GM12891 (cell line): ENCODE measurements at places on chromosomes 13 and 19.

DNA sequence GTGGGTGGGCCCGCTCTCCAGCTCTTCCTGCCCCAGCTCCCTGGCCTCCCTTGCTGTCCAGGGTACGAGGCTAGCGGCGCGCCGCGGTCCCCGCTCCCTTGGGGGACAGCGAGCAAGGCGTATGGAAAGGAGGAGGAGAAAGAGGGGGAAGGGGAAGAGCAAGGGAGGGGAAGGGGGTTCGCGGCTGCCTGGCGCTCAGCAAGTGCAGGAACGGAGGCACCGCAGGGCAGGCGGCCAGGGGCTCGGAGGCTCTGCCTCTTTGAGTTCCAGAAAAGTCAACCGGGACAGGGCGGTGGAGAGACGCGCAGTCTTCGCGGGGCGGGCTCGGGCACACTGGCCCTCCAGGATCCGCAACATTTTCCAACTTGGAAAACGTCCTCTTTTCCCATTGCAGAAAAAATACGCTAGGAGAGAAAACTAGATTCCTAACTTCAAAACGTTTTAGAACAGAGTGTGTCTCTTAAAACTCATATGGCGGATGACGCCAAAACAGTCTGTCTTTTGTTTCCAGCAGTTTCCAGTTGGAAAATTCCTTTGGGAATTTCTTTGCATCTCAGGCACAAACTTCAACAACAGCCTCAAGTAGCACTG, 23.1 kb upstream of the TNFRSF19 start:
- no peak for DNase-seq

GRCh38 chr19:3302755-3303154, 63.6 kb upstream of the NFIC start:
- no peak for DNase-seq

DNA sequence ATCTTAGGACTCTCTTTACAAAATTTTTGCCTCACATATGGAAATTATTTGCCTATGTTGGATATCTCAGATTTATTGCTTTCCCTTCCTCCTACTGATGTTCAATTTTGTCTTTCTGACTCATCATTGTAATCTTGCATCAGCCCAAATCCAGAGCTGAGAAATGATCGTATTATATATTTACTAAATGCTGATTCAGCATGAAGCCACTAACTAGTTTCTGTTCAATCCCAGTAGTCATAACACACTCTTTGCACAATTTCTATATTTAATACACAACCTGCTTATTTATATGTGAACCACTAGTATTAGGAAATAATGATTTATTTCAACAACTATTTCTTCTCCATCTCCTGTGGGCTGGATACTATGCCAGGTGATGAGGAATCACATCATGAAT, 161.1 kb upstream of the PCDH17 start:
- DNase-seq = no peak

GRCh38 chr13:96527497-96527896, 437.6 kb downstream of the HS6ST3 start:
- no peak for DNase-seq

DNA sequence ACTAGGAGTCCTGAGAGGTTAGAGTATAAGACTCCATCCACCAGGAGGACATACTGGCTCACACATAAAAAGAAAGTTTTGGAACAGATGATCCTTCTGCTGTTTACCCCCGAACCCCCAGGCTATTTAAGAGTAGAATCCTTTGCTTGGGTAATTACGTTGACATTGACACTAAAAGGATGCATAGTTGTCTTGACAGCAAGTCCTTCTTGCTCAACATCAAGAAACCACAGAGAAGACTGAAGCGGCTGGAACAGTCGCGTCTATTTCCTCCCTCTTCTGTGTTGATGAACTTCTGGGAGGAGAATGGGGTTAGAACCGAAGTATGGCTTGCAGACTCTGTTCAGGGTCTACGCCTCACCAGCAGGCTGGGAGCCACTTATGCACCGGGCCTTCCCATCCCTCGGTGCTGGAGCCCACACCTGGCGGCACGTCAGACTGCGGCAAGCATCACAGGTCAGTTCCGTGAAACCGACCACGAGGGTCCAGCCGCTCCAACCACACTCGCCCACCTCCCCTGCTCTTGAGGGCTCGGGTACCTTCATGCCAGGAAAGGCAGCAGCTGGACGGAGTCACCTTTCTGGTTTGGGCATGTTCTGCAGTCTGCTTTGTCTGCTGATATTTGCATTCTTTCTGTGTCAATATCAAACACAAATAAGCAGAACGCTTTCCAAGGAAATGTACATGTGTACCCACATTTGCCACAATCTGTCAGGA, 42.4 kb upstream of the RANBP3 start:
- DNase-seq = no peak

DNA sequence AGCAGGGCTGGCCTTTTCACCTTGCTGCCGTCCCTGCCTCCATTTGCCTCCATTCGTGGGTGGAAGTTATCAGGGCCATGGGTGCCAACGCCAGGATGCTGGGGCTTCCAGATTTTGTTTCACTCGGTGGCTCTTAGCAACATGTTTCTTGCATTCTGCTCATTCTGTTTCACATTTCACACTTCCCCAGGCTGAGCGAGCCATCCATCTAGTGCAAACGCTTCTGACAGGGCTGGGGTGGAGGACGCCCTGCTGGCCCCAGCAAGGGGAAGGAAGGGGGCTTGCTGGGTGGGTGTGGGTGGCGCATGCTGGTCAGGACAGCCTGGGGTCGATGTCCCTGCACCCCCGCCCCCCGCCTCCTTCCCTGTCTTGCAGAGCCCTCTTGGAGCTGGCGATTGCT, 165.2 kb downstream of the URI1 start:
- no peak for DNase-seq

GRCh38 chr19:18698321-18699167, 15.1 kb downstream of the CRTC1 start:
- no peak for DNase-seq

DNA sequence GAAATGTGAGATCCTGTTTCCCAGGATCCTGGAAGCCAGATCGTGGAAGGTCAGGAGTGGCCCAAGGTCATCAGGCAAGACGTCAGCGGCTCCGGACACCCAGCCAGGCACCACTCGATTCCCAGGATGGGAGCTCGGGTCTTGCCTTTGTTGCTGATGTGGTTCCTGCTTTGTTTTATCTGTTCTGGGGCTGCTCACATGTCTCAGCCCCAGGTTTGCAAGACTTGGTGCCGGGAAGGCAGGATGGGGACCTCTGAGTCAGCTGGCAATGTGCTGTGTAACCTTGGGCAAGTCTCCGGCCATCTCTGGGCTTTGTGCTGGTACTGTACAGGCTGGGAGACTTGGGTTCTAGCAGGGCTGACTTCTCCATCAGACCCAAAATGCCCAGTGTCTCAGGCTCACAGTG, 1.4 kb upstream of the FCHO1 start:
- no peak for DNase-seq

DNA sequence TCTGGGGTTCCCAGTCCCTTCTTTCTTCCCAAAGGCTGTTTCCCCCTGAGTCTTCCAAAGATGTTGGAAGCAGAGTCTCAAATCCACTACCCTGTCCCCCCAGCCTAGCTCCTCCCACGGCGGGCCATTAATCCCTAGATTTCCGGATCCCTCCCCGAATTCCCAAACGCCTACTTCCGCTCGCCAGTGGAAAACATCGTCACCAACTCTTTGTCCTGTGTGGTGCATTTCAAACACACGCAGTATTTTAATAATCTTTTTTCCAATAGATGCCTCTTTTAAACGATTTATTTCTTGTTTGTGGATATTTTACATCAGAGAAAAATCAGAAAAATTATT, 610 bp downstream of the ZNF791 start:
- DNase-seq = no peak

GRCh38 chr19:13078897-13079541, 23.6 kb downstream of the LYL1 start:
- no peak for DNase-seq

GRCh38 chr19:6811906-6812305, 39.4 kb downstream of the VAV1 start:
- no peak for DNase-seq

DNA sequence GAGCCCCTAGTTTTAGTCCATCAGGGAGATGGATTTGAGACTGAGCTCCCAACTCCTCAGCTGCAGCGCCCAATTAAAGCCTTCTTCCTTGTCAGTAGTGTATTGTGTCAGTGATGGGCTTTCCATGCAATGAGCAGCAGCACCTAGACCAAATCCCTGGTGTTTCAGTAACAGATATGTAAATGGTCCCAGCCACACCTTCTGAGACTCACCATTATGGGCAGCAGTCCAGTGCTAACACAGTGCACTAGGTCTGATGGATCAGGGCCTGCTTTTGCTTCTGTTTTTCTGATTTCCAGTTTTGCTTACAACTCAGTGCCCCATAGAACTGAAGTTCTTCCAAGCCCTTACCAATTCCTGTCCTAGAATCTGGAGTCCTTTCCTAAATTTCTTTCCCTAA, 41.8 kb upstream of the MIR17HG start:
- DNase-seq = no peak

DNA sequence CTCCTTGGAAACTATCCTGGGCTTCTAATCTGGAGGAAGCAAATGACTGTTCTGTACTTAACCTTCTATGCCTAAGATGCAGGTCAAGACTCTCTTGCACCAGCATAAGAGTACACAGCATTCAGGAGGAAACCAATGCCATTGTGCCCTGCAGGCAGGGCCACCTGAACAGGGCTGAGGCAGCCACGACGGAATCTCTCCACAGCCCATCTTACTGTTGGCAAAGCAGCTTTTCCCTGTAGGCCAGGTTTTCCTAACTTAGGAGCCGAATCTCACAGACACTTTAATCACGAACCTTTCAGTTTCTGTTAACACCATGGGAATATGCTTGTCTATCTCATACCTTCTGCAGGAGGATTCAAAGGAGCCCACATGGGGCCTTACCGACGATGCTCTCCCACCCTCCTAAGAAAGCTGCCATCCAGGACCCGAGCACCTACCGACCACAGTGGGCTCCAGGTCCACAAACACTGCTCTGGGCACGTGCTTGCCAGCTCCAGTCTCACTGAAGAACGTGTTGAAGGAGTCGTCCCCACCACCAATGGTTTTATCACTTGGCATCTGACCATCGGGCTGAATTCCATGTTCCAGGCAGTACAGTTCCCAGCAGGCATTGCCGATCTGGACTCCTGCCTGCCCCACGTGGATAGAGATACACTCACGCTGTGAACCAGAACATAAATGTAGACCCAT, 2.6 kb downstream of the TUBA3C start:
- no peak for DNase-seq

GRCh38 chr19:33207040-33207620, 13.0 kb downstream of the LRP3 start:
- DNase-seq = no peak

GRCh38 chr13:96075953-96076543, 13.9 kb upstream of the HS6ST3 start:
- no peak for DNase-seq

DNA sequence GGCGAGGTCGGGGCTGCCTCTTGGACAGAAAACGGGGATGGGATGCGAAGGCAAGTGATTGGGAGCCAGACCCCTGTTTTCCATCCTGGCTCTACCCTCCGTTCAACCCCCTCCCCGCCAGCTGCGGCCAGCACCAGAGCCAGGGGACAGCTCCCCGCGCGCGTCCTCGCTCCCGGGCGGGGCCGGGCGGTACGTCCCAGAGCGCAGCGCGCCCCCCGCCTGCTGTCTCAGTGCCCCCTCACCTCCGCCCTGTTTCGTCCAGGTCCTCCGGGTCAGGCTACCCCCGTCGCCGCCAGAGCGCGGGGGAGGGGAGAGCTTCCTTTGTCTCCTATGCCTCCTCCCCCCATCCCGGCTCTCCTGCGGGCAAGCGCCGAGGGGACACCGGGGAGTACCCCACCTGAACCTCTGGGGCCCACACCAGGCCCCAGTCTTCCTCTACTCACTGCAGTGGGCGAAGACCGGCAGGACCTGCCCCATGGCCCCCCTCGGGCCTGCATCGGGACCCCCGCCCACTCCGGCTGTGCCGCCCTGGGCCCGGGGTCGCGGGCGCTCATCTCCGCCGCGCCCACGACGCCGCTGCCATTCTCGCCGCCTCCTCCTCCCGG, 396 bp downstream of the RTN2 start:
- no peak for DNase-seq

GRCh38 chr19:5585461-5586299, 17.9 kb upstream of the TINCR start:
- peak; percentile 63 for DNase-seq

DNA sequence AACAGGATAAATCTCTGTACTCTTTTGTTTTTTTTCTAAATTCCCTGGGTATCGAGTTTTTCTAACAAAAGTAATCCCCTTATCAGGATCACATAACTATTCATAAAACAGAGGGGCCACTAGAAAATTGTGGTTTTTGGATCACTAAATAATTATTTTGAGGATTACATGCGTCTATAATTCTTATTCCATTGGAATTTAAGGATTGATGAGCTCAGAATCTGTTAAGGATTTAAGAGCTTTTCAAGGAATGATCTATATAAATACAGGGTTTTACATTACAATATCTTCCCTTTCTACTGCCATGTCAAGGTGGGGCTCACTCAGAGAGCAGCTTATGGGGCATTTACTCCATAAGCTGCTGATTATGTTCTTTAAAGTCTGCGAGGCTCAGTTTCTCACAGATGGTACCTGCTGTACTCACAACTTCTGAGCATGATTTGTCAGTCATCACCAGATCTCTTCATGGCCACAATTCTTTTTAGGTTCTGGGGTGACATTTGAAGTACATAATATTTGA, 449.8 kb downstream of the PCDH17 start:
- DNase-seq = no peak

DNA sequence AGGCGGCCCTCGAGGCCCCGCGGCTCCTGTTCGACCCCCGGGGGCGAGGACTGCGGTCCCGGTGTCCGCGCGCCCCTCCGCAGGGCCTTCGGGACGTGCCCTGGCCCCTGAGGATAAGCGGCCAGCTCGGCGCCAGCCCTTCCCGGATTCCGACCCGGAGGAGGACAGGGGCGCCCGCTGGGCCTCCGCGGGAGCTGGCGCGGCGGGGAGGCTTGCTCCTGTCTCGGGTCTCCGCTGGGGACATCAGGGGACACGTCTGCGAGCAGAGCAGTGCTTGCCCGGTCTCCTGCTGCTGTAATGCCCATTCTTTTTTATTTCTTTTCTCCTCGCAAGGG, 829 bp downstream of the B3GLCT start:
- no peak for DNase-seq

GRCh38 chr19:28577233-28577632, 635.7 kb downstream of the UQCRFS1 start:
- no peak for DNase-seq

DNA sequence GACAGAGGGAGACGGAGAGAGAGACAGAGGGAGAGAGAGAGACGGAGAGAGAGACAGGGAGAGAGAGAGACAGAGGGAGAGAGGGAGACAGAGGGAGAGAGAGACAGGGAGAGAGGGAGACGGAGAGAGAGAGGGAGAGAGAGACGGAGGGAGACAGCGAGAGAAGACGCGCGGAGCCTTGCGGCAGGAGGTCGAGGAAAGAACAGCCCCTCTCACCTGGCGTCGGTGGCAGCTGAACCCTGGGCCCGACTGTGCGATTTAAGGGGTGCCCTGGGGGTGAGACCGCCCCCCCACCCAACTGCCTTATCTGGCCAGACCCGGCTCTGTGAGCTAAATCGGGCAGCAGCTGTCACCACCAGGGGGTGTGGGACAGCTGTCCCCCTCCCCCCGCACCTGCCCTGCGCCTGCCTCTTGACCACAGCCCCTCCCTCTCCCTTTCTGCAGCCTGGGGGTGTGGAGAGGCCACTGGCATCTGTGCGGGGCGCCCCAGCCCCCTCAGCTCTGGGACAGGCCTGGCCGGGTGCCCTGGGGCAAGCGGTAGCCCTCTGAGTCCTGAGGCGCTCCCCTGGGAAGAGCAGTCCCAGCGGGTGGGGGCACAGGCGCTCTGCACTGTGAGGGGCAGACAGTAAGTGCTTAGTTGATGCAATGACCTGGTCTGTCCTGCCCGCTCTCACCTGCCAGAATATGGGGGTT, 10.8 kb downstream of the JOSD2 start:
- no peak for DNase-seq
